ENCODE measurements at places on chromosomes 16 and 17.

- no peak for DNase-seq
These were observed 10.2 kb upstream of the FOXF1 start for GRCh38 chr16:86499889-86500707.

GRCh38 chr16:46621934-46622676 lies 926 bp upstream of the SHCBP1 start:
- no peak for DNase-seq

GRCh38 chr16:68719993-68720489 lies 17.1 kb upstream of the CDH1 start:
- no peak for DNase-seq

- DNase-seq: no peak
These were observed 6.3 kb downstream of the ZNF689 start for GRCh38 chr16:30603945-30604315.

DNA sequence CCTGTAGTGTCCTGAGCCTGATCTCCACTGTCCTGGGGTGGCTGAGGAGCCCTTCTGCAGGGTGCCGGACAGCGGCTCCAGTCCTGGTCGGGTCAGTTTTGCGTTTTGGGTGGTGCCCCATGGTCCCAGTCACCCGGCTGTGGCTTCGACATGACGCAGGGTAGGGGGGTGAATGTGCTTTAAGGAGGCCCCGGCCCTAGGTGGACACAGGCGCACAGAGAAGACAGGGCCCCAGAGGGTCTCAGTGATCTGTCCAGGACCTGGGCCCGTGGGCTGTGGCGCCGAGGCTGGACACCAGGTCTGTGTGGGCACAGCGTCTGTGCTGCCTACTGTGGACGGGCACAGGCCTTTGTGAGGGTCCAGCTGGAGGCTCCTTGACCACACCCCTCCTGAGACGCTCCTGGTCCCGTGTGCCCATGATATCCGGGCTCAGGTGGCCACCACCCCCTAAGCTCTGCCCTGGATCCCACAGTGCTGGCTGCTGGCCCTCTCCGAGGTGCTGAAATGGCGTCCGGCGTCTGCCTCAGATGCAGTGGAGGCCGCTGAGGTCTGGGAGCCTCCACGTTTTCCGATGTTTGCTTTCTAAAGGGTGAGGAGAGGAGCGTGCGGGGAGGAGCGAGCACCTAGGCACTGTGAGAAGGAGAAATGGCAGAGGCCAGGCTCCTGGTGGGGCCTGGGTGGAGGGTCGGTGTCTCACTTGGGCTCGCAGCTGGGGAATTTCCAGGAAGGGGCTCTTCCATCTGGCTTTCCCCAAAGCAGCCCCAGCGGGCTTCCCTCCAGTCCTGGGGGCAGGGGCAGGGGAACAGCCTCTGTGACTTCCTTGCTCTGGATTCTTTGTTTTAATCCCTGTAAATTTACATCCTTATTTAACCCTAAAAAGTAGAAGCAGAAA lies 56.1 kb upstream of the ACSF3 start:
- no peak for DNase-seq

DNA sequence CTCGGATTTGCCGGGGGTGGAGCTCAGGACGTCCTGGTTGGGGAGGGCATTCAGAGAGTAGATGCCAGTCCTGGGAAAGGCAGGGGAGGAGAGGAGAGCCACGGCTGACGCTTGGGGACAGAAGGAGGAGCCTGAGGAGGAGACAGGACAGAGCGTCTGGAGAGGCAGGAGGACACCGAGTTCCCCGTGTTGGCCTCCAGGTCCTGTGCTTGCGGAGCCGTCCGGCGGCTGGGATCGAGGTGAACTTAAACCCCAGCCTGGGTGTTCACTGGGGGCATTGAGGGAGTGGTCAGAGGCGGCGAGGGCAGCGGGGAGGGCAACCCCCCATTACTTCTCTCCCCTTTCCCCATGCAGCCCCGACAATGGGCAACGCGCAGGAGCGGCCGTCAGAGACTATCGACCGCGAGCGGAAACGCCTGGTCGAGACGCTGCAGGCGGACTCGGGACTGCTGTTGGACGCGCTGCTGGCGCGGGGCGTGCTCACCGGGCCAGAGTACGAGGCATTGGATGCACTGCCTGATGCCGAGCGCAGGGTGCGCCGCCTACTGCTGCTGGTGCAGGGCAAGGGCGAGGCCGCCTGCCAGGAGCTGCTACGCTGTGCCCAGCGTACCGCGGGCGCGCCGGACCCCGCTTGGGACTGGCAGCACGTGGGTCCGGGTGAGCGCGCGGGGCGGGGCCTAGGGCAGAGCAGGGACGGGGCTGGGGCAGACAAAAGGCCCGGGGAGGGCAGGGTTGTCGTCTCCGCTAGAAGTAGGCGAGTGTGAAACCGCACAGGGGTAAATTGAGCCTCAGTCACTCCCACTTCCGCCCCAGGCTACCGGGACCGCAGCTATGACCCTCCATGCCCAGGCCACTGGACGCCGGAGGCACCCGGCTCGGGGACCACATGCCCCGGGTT lies 3.7 kb downstream of the NOL3 start:
- DNase-seq: peak; percentile 65

DNA sequence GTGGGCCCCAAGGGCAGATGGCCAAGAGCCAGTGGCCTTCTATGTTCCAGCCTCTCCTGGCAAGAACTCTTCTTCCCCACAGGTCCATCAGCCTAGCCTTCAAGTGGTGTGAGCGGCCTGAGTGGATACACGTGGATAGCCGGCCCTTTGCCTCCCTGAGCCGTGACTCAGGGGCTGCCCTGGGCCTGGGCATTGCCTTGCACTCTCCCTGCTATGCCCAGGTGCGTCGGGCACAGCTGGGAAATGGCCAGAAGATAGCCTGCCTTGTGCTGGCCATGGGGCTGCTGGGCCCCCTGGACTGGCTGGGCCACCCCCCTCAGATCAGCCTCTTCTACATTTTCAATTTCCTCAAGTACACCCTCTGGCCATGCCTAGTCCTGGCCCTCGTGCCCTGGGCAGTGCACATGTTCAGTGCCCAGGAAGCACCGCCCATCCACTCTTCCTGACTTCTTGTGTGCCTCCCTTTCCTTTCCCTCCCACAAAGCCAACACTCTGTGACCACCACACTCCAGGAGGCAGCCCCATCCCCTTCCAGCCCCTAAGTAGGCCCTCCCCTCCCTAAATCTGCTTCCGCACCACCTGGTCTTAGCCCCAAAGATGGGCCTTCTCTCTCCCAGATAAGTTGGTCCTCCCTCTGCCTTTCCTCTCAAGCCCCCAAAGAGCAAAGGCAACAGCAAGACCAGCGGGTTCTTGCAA lies 5.2 kb downstream of the G6PC3 start:
- no peak for DNase-seq

GRCh38 chr16:12480916-12481315 lies 322.8 kb downstream of the CPPED1 start:
- no peak for DNase-seq

DNA sequence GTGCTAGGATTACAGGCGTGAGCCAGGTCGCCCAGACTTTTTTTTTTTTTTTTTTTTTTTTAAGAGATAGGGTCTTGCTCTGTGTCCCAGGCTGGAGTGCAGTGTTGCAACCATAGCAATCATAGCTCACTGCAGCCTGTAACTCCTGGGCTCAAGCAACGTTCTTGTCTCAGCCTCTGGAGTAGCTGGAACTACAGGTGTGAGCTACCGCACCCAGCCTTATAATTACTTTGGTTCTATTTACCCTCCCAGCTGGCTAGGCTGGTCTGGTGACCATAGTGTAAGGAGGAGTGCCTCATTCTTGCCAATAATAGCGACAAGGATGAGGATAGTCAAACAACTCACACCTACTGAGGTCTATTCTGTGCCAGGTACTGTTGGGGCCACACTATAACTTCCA lies 39.6 kb upstream of the USP7 start:
- DNase-seq: no peak

GRCh38 chr17:74276051-74276476 lies 2.0 kb downstream of the DNAI2 start:
- no peak for DNase-seq

DNA sequence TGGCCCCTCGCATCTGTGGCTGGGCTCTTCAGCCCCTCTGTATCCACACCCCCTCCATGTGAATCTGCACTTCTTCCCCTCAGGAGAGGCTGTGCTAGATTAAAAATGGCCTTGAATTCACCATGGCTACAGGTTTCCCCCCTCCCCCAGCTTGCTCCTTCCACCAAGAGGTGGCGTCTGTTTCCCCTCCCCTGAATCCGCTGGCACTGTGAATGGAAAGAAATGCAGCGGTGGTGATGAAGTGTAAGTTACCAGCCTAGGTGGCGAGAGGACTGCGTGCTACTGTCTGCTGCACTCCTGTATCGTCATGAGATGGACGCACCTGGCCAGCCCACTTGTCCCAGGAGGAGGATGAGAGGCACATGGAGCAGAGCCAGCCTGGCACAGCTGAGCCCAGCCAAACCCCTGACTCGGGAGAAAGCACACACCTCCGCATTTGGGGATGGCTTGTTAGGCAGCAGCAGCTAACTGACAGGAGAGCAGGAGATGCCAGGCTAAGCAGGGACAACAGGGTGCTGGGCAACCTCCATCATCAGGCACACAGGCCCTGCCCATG lies 26.2 kb downstream of the TNFRSF13B start:
- no peak for DNase-seq

- DNase-seq: peak; percentile 9
These were observed 20.9 kb upstream of the CLEC18A start for GRCh38 chr16:69930117-69930776.

DNA sequence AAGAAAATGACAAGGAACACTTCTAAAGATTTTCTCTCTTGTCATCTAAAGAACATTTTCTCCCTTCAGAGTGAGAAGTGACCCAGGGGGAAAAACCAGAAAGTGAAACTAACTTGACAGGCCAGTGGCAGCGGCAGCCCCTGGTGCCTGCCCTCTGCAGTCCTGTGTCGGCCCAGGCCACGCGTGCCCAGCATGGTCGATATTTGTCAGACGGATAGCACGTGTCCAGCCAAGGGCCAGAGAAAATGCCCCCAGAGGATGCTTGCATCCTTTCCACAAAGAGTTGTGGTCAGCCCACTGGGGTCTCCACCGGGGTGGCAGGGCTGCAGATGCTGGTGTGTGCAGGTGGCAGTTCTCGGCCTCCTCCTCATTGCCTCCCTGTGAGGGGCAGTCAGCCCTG lies 176.6 kb downstream of the RAB11FIP4 start:
- DNase-seq: no peak

Data from T1000 (cell line).